ENCODE measurements at places on chromosomes 3 and 15. TPM values are rescaled to one million over a fixed set of nuclear protein-coding genes. Genes with fewer than 3 reads are reported as not detected.

LOXL1 gene
- total RNA-seq: 12.9 TPM

- no peak for DNase-seq
These were observed 100.1 kb upstream of the LPP start for GRCh38 chr3:188053710-188054380.

CPLX3 gene
- 4.1 TPM for total RNA-seq

TM4SF1 gene
- 112 TPM for total RNA-seq

DNA sequence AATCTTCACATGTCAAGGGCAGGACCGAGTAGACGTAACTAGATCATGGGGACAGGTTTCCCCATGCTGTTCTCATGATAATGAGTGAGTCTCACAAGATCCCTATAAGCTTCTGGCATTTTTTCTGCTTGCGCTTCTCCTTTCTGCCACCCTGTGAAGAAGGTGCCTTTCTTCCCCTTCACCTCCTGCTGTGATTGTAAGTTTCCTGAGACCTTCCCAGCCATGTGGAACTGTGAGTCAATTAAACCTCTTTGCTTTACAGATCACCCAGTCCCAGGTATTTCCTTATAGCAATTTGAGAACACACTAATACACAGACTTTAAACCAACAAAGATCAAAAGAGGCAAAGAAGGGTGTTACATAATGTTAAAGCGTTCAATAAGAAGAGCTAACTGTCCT is 156.6 kb upstream of the UBE2E2 start:
- DNase-seq: no peak

DNA sequence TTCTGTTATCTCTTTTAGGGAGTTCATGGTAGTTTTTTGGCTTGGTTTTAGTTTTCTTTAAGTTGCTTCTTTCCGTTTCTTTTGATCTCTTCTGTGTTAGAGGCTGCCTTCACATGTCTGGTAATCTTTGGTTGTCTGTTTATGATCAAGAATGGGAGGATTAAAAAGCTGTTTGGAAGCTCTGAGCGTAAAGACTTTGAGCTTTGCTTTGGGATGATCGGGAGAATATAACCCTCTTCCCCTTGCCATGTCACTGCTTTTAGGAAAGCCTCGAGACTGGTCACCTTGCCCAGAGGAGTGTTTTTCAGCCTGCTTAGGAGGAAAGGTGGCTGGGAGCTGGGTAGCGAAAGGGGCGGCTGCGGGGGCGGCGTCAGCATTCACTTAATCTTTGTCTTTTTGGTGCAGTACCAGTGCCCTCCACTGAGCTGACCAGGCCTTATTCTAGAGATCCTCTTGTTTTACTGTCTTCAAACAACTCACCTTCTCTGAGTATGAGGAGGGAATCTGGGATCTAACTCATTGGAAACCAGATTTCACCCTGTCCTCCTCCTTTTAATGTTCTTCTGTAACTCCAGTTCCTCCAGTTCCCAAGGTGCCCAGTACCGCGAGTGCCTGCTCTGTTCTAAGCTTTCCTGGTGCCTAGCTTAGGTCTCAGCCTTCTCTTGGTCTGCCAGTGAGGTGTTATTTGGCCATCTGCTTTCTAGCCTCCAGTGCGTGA is 15.5 kb downstream of the TATDN2 start:
- DNase-seq: no peak

DNA sequence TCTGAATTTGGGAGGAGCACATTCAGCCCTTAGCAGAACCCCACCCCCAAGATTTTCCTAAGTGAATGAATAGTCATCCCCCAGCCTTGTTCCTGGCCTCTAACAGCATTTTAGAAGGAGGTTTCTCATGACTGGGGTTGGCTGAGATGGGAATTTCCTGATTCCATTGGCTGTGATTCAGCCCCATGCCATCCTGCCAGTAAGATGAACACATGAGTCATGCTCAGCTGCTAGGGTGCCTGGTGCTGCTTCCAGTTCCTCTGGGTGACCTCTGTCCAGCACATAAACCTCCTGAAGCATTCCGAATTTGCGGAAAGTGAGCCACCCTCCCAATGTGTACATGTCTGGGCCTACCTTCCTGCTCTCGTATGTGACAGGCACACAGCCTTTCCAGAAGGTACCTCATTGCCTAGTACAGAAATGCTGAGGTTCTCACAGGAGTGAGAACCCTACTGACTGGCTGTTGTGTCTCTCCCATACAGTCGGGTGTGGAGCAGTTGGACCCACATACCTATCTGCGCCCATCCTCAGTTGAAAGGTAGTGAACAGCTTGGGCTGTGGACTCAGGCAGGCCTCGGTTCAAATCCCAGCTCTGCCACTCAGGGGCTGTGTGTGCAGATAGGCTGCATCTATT is 91.7 kb downstream of the APBA2 start:
- DNase-seq: peak; percentile 38

GRCh38 chr3:57983734-57984518 is 24.3 kb upstream of the FLNB start:
- DNase-seq: peak; percentile 60

- no peak for DNase-seq
These were observed 559.6 kb downstream of the MCTP2 start for GRCh38 chr15:94791008-94791407.

OR5H2 gene
- total RNA-seq: not detected

DNA sequence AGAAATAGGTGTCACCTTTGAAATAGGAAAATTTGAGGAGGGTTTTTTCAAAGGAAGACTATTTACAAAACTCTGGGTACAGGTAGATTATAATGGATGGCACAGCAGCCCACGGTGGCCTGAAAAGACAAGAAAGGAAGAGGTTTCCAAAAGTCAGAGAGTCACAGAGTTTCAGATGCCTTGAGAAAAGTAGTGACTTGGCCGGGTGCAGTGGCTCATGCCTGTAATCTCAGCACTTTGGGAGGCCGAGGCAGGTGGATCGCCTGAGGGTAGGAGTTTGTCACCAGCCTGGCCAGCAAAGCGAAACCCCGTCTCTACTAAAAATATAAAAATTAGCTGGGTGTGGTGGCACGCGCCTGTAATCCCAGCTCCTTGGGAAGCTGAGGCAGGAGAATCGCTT is 35.2 kb downstream of the OSTN start:
- DNase-seq: no peak

CHRM5 gene
- not detected for total RNA-seq

DNA sequence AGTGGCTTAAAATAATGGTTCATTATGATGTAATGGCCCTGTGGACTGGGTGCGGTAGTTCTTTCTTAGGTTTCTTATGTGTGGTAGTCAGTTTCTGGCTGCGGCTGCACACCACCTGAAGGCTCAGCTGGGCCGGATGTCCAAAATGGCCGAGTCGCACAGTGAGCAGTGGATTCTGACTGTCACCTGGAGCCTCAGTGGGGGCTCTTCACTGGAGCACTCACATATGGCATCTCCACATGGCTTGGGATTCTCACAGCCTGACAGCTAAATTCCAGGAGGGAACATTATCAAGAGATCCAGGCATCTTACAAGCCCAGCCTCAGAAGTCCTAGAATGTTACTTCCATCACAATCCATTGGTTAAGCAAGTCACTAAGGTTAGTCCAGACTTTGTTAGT is 26.8 kb upstream of the ALDH1L1 start:
- no peak for DNase-seq

PLA2G4B gene
- total RNA-seq: 5.7 TPM

GRCh38 chr3:169289273-169289672 is 374.2 kb downstream of the MECOM start:
- DNase-seq: no peak

LRRK1 gene
- 2.3 TPM for total RNA-seq

SIDT1 gene
- total RNA-seq: 0.47 TPM

DNA sequence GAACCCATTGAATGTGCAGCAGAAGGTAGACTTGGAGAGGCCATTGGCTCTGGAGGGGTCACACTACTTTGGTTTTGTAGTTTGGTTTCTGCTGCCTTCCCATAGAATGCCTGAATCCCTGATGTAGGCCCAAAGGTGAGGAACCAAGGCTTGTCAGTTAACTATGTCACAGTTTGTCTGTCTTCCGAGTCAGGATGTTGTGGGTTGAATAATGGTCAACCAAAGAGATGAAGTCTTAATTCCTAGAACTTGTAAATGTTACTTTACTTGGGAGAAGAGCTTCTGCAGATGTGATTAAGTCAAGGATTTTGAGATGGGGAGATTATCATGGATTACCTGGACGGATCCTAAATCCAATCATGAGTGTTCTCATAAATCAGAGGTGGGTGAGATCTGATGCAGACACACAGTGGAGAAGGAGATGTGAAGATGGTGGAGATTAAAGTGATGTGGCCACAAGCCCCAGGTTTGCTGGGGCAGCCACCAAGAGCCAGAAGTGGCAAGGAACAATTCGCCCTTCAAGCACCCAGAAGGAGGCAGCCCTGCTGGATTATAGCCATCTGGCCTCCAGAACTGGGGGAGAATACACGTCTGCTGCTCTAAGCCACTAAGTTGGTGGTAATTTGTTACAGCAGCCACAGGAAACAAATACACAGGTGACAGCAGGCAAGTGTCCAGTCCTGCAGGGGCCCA is 2.3 kb upstream of the CCR8 start:
- no peak for DNase-seq

MESP1 gene
- 8.4 TPM for total RNA-seq

- no peak for DNase-seq
These were observed 492 bp upstream of the FAM43A start for GRCh38 chr3:194685065-194685717.

GOLGA8O gene
- 2.0 TPM for total RNA-seq

GRCh38 chr3:117903226-117903625 is 1131.4 kb downstream of the IGSF11 start:
- peak; percentile 17 for DNase-seq

OCA2 gene
- total RNA-seq: 0.15 TPM

SLC41A3 gene
- total RNA-seq: 35.4 TPM

DNA sequence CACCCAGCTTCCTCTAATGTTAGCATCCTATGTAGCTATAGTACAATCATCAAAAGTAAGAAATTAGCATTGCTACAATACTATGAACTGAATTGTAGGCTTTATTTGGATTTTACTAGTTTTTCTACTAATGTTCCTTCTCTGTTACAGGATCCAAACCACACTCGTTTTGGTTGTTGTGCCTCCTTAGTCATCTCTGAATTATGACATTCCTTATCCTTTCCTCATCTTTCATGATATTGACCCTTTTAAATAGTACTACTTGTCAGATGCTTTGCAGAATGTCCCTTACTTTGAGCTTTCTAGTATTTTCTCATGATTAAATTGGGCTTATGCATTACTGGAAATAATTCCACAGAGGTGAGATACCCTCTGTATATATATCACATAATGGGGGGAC is 265.4 kb downstream of the VPS13C start:
- DNase-seq: no peak

SLC30A4 gene
- 3.2 TPM for total RNA-seq

GRCh38 chr3:97956051-97956450 is 16.2 kb downstream of the RIOX2 start:
- no peak for DNase-seq

DNA sequence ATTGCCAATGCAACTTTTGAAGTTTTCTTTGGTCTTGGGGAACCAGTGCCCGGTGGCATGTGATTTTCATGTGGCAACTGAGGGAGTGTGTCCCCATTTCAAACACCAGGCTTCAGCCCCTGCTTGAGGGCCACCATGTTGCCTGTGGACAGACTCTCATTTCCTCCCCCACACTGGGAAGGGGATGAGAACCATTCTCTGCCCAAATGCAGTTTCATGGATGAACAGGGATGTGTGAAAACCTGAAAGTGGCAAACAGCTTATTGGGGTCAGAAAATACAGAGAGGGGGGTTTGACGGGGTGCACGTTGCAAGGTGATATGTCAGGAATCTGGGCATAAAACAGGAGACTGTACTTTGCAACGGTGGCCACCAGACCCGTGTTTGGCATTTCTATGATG is 6.3 kb downstream of the FAM107A start:
- no peak for DNase-seq

DNA sequence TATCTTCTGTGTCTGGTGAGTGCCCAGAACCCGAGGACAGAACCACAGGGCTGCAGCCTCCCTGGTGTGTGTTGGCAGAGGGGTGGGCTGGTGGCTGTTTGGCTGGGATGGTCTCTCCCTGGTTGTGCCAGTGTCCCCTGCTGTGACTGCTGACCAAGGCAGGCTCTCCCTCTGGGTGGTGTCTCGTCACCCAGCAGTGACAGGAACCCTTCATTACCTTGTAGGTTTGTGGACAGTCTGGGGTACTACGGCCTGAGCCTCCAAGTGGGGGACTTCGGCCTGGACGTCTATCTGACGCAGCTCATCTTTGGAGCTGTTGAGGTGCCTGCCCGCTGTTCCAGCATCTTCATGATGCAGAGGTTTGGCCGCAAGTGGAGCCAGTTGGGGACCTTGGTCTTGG is 6.4 kb upstream of the SLC22A14 start:
- DNase-seq: no peak
